ENCODE measurements at places on chromosomes 16 and 17.
A peak's percentile ranks its signal among the peaks of the same experiment; 100 is the strongest.

- no peak for DNase-seq
Observed at GRCh38 chr16:5642436-5642835, 544.8 kb upstream of the EEF2KMT start.

- DNase-seq = no peak
Observed at GRCh38 chr16:57406881-57407280, 2.3 kb downstream of the CCL17 start.

DNA sequence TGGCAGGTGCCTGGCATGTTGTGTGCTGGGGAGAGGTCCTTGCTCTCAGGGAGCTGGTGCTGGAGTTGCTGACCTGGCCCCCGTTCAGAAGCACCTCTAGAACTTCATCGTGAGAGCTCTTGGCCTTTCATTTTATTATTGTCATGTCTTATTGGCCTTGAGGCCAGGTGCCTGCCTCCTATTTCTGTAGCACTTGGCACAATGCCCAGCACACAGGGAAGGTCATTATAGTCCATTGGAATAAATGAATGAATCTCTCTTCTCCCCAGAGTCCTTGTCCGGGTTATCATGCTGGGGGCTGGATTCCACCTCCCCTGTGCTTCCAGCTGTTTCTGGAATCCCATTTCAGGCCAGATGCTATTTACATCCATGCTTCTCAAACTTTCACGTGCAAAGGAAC lies 169.2 kb downstream of the HAPSTR1 start:
- no peak for DNase-seq

GRCh38 chr17:81026266-81027036 lies 8.5 kb upstream of the BAIAP2 start:
- no peak for DNase-seq

GRCh38 chr16:61921373-61921772 lies 114.9 kb downstream of the CDH8 start:
- no peak for DNase-seq

GRCh38 chr16:78002915-78003538 lies 19.3 kb upstream of the CLEC3A start:
- peak; percentile 38 for DNase-seq

DNA sequence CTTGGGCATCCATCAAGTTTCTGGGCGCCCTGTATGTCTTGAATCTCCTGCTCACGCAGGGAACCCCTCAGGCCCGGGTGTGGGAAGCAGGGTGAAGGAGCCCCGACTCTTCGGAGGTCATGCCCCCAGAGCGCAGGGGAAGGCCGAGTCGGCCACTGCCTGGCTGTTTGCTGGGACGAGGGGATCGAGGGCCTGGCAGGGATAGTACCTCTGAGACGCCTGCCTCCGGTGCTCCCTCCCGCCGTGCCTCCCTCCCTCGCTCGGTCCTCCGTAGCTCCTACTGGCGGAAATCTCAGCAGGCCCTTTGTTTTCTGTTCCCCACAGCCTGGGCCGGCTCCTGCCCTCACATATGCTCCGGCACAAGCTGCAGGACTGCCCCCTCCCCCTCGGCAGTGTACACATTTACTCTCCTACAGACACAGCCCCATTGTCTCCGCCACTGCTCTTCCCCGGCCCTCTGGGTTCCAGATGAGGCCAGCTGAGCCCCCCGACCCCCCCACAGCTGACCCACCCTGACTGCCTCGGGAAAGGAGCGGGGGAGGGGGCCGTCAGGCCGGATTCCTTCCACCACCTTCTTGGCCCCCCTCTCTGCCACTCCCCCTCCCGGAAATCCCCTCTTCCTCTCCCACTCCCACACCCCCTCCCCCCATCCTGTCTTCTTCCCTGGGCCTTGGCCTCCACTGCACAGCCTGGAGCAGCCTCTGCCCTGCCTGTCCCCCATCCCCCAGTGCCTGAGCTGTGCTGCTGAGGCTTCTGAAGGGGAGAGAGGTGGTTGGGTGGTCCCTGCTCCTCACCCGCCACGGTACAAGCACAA lies 1.4 kb downstream of the TRAF4 start:
- no peak for DNase-seq

- DNase-seq = peak; percentile 46
Observed at GRCh38 chr16:50550035-50550434, 1.8 kb downstream of the NKD1 start.

DNA sequence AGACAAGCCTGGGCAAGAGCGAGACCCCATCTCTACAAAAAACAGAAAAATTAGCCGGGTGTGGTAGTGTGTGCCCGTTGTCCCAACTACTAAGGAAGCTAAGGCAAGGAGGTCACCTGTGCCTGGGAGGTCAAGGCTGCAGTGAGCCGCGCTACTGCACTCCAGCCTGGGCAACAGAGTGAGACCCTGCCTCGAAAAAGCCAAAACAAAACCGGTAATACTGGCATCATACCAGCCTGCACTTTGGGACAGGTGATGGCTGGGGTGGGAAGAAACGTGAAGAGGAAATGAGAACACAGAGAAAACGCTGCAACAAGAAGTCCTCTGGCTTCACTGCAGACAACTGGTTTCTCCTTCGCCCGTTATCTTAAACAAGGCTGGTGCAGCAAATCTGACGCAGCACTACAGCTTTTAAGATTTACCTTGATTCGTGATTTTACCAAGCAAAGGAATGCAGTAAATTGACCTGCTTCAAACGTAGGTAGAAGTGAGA lies 725 bp upstream of the CASC3 start:
- DNase-seq = no peak

DNA sequence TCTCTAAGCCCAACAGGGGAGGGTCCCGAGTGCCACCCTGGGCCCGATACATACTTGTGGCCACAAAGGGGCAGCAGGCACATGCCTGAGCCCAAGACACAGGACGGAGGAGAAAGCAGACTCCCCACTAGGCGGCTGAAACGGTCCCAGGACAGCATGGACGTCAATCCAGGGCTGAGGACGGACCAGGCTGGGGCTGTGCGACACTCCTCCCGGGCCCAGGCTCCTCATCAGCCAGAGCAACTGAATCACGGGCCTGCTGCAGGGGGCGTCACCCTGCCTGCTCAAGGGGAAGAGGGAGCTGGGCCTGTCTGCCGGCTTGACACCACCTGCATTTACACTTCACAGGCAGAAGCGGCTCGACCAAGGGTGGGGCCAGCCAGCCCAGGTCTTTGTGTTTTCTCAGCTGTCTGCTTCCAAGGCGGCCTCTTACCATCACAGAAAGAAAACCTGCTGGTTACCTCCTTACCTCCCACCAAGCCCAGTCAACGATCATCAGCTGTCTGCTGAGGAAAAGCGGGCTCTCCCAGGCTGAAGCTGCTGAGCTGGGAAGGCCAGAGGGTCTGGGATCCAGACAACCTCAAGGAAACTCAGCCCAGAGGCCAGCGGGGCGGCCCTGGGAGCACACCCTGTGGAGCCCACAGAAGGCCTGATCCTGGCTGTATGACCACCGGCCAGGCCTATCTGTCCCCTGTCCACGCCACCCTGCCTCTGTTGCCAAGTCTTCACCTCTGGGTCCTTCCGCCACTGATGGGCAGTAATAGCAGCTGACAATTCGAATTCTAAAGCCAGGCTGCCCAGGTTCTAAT lies 26.4 kb downstream of the KIFC3 start:
- no peak for DNase-seq

GRCh38 chr17:1484676-1485422 lies 7.6 kb downstream of the MYO1C start:
- DNase-seq = peak; percentile 52

DNA sequence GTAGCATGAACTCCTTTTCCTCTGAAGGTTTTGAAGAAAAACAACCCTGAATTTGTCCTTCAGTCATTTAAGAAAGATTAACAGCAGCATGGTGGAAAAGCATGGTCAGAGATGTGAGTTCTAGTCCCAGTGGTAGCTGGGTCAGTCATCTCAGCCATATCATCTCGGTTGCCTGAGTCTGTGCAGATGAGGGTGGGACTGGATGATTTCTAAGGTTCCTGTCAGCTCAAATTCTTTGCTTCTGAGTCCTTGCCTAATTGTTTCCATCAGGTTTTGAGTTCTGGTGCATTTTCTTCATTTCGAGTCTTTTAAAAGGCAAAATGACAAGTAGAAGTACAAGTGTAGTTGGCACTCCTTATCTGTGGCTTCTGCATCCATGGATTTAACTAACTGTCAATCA lies 63.9 kb downstream of the TNRC6C start:
- DNase-seq = no peak

All from stimulated activated naive CD4-positive, alpha-beta T cell (primary cell).